ENCODE measurements at places on chromosomes 7 and 10. TPM values are rescaled to one million over a fixed set of nuclear protein-coding genes. Genes with fewer than 3 reads are reported as not detected.

Gene GBX1
- total RNA-seq: not detected

Gene ARMH3
- total RNA-seq: 23.8 TPM

Gene FEZF1
- total RNA-seq: not detected

Gene WNT16
- total RNA-seq: not detected

Gene FAM25A
- total RNA-seq: not detected

Gene HOXA4
- 0.16 TPM for total RNA-seq

Gene OPN4
- total RNA-seq: not detected

Gene PPP1R17
- total RNA-seq: not detected

Gene SRRM3
- total RNA-seq: not detected

Gene CLCN1
- not detected for total RNA-seq

Gene NODAL
- total RNA-seq: 0.09 TPM

Gene FGL2
- 5.2 TPM for total RNA-seq

Gene CNTNAP2
- not detected for total RNA-seq

Gene PNLIPRP3
- total RNA-seq: not detected

Gene ADRA2A
- not detected for total RNA-seq

Gene POM121C
- 86.1 TPM for total RNA-seq

Gene AKR1C3
- 3.8 TPM for total RNA-seq

Gene ANXA8
- total RNA-seq: 5.8 TPM

Gene MEOX2
- total RNA-seq: not detected

Gene EXOC6
- 12.0 TPM for total RNA-seq

Gene PCLO
- not detected for total RNA-seq

Gene TMEM130
- total RNA-seq: not detected
